ENCODE measurements at places on chromosomes 13 and 19.
A peak's percentile ranks its signal among the peaks of the same experiment; 100 is the strongest.

GRCh38 chr13:30845297-30846214, 60.5 kb upstream of the MEDAG start:
- no peak for ATAC-seq

- no peak for ATAC-seq
Observed at GRCh38 chr19:5165697-5166019, 175.0 kb downstream of the PTPRS start.

- ATAC-seq: no peak
Observed at GRCh38 chr13:60491531-60491930, 94.5 kb downstream of the TDRD3 start.

DNA sequence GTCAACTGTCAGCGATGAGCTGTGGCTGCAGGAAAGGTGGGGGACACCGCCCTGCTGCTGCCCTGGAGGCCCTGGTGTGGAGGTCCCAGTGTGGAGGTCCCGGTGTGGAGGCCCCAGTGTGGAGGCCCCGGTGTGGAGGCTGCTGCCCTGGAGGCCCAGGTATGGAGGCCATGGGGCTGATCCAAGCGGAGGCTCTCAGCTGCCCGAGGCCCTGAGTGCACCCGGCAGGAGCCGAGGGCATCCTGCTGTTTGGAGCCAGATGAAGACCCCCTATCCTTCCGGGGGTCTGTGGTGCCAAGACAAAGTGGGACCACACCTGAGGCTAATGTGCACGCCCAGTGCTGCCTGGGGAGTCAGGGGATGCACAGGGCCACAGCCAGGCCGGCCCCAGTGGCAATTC, 210.4 kb upstream of the SOX1 start:
- ATAC-seq: no peak

GRCh38 chr13:66171920-66172319, 1058.2 kb downstream of the PCDH9 start:
- no peak for ATAC-seq

DNA sequence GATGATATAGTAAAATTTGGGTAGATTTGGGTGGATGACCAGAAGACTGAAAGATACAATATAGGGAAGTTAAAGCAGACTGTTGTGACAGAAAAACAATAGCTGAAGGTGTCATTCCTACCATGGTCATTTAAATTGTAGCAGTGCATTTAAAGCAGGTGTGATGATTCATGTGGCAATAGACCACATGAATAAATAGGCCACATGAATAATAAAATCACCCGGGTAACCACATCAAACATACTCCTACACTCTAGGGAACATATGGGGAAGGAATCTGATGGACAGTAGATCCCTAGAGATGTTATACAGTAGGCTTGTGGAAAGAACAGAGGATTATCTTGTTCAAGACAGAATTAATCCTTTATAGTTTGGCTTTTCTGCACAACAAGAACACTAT, 392.6 kb downstream of the SLITRK5 start:
- ATAC-seq: no peak

GRCh38 chr19:6224308-6224675, 55.5 kb downstream of the MLLT1 start:
- no peak for ATAC-seq

- no peak for ATAC-seq
Observed at GRCh38 chr13:97289514-97290298, 67.6 kb downstream of the MBNL2 start.

GRCh38 chr13:100883453-100883852, 208.9 kb upstream of the TMTC4 start:
- no peak for ATAC-seq

- ATAC-seq: peak; percentile 24
Observed at GRCh38 chr13:28530729-28531076, 35.8 kb upstream of the FLT1 start.

DNA sequence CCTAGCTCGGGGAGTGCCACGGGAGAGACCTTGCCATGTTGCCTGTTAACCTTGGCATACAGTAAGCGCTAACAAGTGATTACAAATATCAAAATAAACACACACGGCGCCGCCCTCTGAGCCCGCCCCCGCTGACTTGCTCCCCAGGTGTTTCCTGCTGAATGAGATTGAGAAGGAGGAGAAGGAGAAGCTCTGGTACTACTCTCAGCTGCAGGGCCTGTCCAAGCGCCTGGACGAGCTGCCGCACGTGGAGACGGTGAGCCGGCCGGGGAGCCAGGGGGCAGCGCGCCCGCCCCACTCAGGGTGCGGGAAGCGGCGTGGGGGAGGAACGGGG, 5.0 kb downstream of the APC2 start:
- no peak for ATAC-seq

GRCh38 chr19:13959962-13960862, 7.9 kb downstream of the DCAF15 start:
- peak; percentile 17 for ATAC-seq

GRCh38 chr13:85427416-85427815, 371.8 kb downstream of the SLITRK6 start:
- no peak for ATAC-seq

GRCh38 chr13:110425444-110425780, 118.3 kb downstream of the COL4A2 start:
- no peak for ATAC-seq

DNA sequence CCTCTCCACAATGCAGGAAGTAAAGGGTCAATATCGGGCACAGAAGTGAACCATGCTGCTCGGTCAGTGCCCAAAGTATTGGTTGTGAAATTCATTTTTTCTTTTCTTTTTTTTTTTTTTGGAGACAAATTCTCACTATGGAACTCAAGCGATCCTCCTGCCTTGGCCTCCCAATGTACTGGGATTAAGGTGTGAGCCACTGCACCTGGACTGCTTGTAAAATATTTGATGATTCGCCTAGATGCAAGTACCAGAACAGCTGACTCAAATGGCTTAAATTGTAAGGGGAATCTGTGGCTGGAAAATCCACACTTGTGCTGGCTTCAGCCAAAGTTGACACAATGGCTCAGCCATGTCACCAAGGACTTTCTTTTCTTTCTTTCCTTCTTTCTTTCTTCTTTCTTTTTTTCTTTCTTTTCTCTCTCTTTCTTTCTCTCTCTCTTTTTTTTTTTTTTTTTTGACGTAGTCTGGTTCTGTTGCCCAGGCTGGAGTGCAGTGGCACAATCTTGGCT, 43.7 kb downstream of the NUMBL start:
- ATAC-seq: no peak

DNA sequence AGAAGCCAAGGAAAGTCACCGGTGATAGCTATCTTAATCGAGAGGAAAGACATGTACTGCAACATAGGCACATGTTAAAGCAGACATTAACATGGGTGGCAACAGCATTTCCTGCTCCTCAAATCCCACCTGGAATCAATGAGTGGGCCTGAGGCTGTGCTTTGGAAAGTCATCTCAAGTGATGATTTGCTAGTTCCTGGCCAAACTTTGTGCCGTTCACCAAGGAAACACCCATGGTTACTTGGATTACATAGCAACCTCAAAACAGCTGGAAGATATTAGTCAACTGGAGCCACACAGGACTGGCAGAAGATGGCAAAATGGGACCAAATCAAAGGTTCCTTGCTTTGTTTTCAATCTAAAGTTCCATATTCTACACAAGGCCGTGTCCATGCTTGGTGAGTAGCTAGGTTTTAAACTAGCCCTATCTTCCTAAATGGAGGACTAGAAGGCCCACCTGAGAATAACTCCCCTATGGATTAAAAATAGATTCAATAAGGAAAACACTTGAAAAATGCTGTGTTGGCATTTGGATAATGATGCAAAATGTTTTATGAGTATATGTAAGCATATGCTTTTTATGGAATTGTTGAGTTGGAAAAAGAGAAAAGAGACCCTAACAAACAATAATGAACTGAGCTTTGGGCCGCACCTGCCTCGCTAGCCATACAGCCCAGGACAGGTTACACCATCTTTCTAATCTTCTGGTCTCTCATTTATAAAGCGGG, 144.5 kb downstream of the RGCC start:
- ATAC-seq: no peak

DNA sequence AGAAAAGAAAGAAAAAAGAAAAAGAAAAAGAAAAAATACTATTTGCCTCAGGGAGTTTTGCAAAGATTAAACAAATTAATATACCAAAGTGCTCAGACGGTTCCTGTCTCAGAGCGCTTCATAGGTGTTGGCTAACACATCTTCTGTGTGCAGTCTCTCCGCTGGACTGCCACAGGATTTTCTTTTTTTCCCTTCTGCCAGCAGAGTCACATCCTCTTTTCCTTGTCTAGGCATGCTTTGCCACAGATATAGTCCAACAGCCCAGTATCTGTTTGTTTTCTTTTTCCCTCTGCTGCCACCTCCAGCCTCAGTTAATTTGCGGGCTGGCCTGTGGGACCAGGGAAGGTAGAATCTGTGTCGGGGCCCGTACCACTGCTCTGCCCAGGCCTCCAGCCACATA, 3.4 kb upstream of the URAD start:
- no peak for ATAC-seq

GRCh38 chr19:40424637-40425449, 949 bp downstream of the SERTAD1 start:
- no peak for ATAC-seq

- ATAC-seq: no peak
Observed at GRCh38 chr19:32458500-32459123, 53.0 kb downstream of the DPY19L3 start.

DNA sequence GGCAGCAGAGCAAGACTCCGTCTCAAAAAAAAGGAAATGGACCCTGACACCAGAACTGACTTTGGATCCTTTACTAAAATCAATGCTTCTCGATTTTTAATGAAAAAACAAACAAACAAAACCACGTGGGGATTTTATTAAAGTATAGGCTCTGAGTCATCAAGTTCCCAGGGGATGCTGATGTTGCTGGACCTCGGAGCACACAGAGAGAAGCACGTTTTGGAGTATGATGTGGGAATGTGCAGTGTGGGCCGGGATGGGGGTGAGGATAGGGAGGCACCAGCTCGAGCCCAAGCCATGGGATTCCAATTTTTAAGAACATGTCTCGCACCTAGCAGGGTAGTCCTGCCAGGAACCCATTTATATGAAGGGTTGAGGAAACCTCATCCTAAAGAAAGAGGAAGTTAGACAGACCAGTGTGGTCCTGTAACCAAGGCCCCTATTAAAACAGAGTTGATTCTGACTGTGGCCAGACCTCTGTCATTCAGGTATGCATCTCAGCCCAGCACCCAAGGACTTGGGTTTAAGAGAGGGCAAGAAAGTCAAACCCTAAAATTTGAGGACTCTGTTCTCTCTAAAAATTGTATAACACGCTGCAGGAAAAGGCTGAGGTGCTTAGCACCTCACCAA, 6.4 kb downstream of the FLT1 start:
- no peak for ATAC-seq

GRCh38 chr19:38388349-38389100, at the start of gene SPRED3:
SPRED3 (plus strand) TSS chr19:38388697; CDS start chr19:38390303, 1,606 bp downstream.
- peak; percentile 0 for ATAC-seq

- ATAC-seq: peak; percentile 96
Observed at GRCh38 chr19:11848594-11849469, at the start of gene ZNF439. ZNF439 (plus strand) TSS chr19:11848726; CDS start chr19:11848868, 142 bp downstream.

- ATAC-seq: no peak
Observed at GRCh38 chr19:33290082-33290815, 12.1 kb downstream of the CEBPA start.

DNA sequence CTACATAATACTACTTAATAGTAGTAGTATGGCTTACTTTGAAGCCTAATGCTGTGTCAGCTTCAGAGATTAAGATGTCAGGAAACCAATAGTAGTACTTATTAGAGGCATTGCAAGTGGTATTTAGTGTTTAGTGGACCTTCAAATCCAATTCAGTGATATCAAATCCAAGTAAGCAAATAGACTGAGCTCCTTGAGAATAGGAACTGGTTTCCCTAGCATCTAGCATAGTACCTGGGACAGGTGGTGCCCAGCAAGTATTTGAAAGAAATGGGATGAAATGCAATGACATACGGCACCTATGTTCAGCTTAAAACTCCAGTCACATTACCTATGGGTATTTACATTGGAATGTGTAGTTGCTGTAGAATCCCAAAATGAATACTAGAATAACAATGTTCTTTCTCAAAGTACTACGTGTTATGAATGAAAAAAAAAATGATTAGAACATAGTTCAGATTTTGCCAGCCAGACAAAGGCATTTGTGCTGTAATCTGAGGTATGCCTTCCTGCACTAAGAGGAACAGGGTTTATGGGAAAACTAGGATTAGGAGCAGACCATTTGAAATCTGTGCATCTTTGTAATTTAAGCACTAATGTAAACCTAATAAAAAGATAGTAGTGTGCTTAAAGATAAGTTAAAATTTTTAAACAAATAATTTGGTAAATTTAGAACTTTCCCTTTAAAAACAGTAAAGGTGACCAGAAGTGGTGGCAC, 17.1 kb downstream of the LSM14A start:
- ATAC-seq: no peak

- no peak for ATAC-seq
Observed at GRCh38 chr13:113815151-113816058, 48.5 kb downstream of the GAS6 start.

DNA sequence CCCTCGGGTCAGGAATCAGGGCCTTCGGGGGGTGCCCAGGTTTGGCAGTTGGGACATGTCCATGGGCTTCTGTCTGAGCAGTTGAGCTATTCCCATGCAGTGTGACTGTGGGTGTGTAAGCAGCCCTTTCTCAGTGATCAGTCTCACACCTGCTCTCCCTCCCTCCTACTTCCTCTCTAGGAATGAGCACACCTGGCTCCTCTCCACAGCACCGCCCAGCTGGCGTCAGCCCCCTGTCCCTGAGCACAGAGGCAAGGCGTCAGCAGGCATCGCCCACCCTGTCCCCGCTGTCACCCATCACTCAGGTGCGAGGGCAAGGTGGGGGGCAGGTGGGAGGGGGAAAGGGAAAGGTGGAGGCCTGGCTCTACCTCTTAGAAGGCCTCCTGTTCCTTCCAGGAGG, 25.9 kb downstream of the COMP start:
- no peak for ATAC-seq

DNA sequence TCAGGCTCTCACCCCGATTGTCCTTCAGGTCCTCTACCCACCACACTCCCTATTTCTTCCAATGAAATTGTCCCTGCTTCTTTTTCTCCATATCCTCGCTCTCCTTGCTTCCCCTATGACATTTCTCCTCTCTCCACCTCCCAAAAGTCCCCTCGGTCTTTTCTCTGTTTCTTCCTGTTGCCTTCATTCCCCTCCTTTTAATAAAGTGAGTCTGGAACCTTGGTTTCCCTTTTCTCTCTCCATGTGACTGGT, 676 bp upstream of the ZNF574 start:
- ATAC-seq: no peak

- no peak for ATAC-seq
Observed at GRCh38 chr13:20526664-20527063, 1.0 kb upstream of the CRYL1 start.

- no peak for ATAC-seq
Observed at GRCh38 chr13:45439008-45439407, 20.8 kb upstream of the SLC25A30 start.

GRCh38 chr19:329876-330275, 14.7 kb downstream of the MIER2 start:
- no peak for ATAC-seq

GRCh38 chr13:110801044-110801443, 87.5 kb downstream of the ING1 start:
- ATAC-seq: no peak

GRCh38 chr13:86085890-86086289, 286.7 kb upstream of the SLITRK6 start:
- ATAC-seq: no peak

GRCh38 chr13:46211116-46211482, 629 bp upstream of the LRRC63 start:
- peak; percentile 57 for ATAC-seq

- ATAC-seq: no peak
Observed at GRCh38 chr19:29623726-29624488, 17.8 kb downstream of the POP4 start.
